ENCODE measurements at places on chromosomes 2 and 18.
A peak's percentile ranks its signal among the peaks of the same experiment; 100 is the strongest.

DNA sequence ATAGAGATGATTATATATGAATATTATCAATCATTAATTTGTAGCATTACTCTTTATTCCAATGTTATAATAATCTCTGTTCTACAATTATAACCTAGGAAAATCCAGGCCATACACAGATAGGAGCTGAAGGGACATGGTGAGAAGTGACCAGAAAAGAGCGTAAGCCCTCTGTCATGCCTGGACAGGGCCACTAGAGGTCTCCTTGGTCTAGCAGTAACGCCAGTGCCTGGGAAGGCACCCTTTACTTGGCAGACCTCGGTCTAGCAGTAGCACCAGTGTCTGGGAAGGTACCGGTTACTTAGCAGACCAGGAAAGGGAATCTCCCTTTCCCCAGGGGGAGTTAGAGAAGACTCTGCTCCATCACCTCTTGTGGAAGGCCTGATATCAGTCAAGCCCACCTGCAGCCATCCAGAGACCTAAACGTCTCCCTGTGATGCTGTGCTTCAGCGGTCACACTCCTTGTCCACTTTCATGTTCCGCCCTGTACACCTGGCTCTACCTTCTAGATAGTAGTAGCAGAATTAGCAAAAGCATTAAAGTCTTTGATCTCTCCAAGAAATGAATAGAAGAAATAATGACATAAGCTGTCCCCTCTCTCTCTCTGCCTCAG lies 447.5 kb upstream of the FSIP2 start:
- DNase-seq, result no peak

- DNase-seq, result no peak
These were observed 156.8 kb downstream of the ANTXR1 start for GRCh38 chr2:69169655-69170389.

- DNase-seq, result no peak
These were observed 110.2 kb upstream of the CDH2 start for GRCh38 chr18:28287146-28287545.

GRCh38 chr2:216776066-216776850 lies 80.9 kb upstream of the IGFBP5 start:
- DNase-seq, result no peak

- peak; percentile 32 for DNase-seq
These were observed 70.6 kb downstream of the MBP start for GRCh38 chr18:77061946-77062517.

DNA sequence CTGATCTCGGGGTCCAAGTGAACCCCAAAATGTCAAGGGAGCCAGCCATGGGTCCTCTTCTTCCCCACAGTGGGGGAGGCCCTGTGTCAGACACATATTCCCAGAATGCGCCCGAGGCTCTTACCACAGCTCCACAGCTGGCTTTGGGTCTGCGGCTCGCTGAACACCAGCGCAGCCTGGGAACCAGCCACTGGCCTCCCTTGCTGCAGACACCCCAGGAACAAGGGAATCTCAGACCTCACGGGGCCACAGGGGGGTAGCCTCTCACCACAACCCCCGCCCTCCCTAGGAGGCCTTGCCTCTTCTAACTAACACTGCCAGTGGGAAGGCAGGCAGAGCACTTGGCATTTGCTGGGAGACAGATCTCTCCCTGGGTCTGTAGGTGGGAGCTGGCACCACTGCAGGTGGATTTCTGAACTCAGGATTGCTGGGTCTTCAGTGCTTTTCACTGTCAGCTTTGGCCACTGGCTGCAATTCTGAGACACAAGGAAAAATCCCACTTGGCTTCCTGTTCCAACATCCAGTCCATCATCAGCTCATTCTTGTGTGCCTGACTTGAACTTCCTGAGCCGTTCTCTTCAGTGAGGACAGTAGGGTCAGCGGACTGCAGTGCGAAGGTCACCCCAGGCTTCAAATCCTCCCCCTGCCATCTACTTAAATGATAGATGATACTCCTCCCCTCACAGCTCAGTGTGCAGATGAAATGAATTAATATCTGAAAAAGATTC lies 128.7 kb downstream of the CAPN13 start:
- no peak for DNase-seq

GRCh38 chr18:69981948-69982347 lies 34.3 kb upstream of the CD226 start:
- DNase-seq, result no peak

GRCh38 chr2:221845021-221845365 lies 272.9 kb upstream of the EPHA4 start:
- no peak for DNase-seq

- no peak for DNase-seq
These were observed 209.1 kb downstream of the HRH4 start for GRCh38 chr18:24669502-24669901.

- DNase-seq, result no peak
These were observed 140.2 kb upstream of the COPS8 start for GRCh38 chr2:236945431-236946016.

GRCh38 chr2:135121016-135121657 lies 69.0 kb downstream of the RAB3GAP1 start:
- no peak for DNase-seq

DNA sequence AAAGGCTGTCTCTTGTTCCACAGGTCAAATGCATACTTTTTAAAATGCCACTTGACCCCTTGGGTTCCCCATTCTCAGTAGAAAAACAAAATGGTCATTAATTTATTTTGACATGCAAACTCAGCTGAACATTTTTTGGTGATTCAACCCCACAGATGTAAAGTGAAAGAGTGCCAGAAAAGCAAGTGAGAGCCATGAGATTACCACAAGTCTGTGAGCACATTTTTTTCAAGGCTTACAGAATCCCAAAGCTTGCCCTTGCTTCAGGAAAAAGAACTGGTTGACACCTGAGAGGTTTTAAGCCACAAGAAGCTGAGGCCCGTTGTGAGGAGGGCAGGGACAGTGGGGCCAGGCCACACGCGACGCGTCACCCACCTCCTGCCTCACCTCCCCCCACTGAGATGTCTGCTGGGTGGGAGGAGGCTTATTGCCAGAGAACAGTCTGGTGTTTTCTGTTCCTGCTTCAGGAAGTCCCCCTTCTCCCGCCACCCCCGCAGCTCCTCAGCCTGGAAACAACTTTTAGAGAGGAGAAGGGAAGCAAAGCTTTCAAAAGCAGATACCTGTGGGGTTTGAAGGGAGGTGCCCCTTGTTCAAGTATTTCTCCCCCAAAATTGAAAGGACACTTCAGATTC lies 70.4 kb upstream of the CYP1B1 start:
- no peak for DNase-seq

DNA sequence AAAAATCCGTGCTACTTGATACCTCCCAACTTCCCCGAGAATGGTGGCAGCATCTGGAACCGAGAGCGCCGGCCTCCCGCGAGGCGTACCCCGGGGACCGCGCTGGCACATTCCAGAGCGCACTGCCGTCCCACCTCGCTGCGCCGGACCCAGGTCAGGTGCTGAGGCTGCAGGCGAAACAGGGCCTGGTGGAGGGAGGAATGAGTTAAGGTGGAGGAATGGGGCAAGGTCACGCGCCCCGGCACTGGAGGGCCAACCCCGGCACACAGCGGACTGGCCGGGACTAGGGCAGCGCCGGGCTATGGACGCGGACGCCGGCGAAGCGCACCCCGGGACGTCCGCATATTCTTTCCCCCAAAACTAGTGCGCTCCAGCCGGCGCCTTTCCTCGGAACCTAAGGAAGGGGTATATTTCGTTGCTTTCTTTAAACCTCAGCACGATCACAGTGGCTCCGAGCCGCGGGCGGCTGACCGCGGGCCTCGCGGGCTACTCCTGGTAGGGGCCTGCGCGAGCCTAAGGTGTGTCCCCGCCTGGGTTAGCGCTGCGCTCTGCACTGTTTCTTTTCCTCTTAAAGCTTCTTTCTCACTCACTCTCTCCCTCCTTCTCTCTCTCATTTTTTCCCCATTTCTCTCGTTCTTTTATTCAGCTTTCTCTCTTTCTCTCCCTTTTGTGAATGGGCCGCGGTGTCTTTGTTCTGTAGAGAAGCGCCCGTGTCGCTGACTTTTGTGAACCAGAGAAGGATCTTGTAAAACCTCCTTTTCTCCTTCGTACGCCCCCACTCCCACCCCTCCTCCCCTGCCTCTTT lies 2.1 kb upstream of the OTX1 start:
- no peak for DNase-seq

- DNase-seq, result no peak
These were observed 447.5 kb downstream of the TNS1 start for GRCh38 chr2:217555081-217555876.

DNA sequence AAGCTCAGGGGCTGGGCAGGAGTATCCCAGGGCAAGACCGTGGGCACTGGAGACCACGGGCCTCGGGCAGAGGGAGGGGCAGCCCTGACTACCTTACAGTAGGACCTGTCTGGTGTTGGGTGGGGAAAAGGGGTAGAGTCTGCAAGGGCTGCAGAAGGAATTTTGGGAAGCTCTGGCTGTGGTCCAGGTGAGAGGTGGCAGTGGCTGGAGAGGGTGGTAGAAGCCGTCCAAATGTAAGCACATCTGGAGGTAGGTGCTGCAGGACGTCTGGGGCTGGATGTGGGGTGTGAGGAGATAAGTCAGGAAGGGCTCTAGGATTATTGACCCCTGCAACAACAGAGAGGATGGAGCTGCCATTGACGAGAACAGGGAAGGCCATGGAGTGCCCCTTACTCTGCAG lies 486.7 kb downstream of the EIPR1 start:
- no peak for DNase-seq

DNA sequence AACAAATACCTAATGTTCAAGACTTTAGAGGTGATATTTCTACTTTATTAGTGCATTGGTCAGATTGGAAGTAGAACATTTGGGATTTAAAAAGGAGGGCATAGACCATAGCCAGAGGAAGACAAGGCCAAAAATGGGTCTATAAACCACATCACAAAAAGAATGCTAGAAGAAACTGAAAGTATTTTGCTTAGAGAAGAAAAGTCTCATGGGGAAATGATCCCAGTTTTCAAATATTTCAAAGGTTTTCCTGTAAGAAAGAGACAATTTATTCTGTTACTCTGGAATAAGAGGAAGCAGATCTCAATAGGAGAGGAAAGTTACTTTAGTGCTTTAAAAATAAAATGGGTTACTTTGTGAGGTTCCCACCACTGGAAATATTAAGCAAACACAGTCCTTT lies 341.4 kb downstream of the TNS1 start:
- no peak for DNase-seq

GRCh38 chr18:31667185-31667584 lies 17.2 kb downstream of the B4GALT6 start:
- DNase-seq, result no peak

GRCh38 chr2:85431570-85432205 lies 13.2 kb downstream of the SH2D6 start:
- DNase-seq, result no peak

GRCh38 chr2:69577467-69578197 lies 65.9 kb downstream of the AAK1 start:
- no peak for DNase-seq

DNA sequence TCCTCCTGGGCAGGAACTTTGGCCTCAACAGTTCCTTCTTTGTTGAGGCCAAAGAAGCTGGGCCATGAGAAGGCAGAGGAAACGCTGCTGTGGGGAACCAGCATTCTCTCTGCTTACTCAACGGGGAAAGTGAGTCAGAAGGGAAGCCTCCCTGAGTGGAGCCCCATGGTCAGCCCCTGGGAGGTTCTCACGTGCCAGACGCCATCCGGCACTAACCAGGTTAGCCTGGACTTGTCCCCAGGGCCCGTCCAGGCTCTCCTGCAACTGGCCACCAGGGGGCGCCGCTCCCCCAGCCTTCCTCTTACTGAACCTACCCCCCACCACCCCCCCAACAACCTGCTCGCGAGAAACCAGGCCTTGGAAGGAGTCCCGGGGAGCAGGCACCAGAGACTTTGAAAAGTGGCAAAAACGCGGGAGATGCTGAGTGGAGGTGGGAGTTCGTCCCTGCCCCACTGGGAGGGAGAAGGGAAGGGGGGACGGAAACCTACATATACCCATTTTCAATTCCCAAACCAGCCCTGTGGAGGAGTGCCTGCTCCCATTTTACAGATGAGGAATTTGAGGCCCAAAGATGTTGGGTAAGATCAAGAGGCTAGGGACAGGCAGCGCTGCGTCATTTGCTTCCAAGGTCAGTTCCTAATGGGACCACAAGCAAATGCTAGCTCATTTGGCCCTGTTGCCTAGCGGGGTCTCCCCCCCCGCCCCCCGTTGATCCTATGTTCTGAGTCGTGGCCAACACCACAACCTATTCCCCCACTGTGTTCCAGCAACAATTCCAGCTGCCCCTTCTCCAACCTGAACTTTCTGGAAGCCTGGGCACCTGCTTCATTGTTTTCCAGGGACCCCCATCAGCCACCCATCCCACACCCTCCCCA lies 20.0 kb downstream of the TEX44 start:
- DNase-seq, result peak; percentile 87

GRCh38 chr2:19419211-19419880 lies 60.9 kb upstream of the OSR1 start:
- DNase-seq, result no peak

DNA sequence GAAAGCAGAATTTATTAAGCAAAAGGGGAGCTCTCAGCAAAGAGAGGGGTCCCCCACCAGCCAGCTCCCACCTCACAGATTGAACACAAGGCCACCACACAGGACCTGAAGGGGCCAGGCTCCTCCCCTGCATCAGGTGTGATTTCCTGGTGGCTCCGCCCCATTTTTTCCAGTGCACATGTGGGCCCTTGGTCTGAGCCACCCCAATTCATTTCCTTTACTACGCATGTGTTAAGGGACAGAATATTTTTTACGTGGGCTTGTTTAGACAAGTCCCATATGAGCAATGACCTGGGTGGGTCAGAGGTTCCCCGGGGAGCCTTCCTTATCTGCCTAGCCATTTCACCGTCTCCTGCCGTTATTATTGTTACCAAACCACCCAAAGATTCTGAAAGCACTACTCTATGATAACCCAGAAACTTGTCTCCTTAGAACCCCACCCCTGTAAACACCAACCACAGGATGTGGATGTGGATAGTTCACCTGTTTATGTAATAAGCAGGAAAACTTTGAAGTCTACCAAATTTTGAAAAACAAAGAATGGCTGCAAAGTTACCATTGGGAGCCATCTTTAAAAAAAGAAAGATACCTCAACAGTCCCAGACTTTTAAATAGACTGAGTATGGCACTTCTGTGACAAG lies 191.7 kb downstream of the CD226 start:
- DNase-seq, result no peak

Data from C1 segment of cervical spinal cord (tissue), 14 donors.